ENCODE measurements at places on chromosomes 7 and 10. TPM values are rescaled to one million over a fixed set of nuclear protein-coding genes. Genes with fewer than 3 reads are reported as not detected.

- no peak overlapping the region for H3K4me3 ChIP-seq
- no peaks in the 10 kb centered on the region for H3K27me3 ChIP-seq
- H3K27ac ChIP-seq: no peak overlapping the region
- H3K4me1 ChIP-seq: no peaks in the 10 kb centered on the region
- DNase-seq: no peak
Observed at GRCh38 chr10:2920168-2920567, 147.2 kb upstream of the PFKP start.

GRCh38 chr10:95644901-95645300 is 11.6 kb downstream of the ALDH18A1 start:
- no peaks in the 10 kb centered on the region for H3K36me3 ChIP-seq
- no peaks in the 10 kb centered on the region for H3K27me3 ChIP-seq
- DNase-seq: no peak
- no peak overlapping the region for H3K27ac ChIP-seq

GRCh38 chr7:95517870-95518269 is 32.1 kb downstream of the ASB4 start:
- H3K27me3 ChIP-seq: no peaks in the 10 kb centered on the region
- no peaks in the 10 kb centered on the region for H3K4me1 ChIP-seq
- DNase-seq: no peak

- DNase-seq: peak; percentile 8
- no peaks in the 10 kb centered on the region for H3K4me1 ChIP-seq
- no peak overlapping the region for H3K4me3 ChIP-seq
Observed at GRCh38 chr7:100649826-100650565, 6.3 kb downstream of the ACTL6B start.

DNA sequence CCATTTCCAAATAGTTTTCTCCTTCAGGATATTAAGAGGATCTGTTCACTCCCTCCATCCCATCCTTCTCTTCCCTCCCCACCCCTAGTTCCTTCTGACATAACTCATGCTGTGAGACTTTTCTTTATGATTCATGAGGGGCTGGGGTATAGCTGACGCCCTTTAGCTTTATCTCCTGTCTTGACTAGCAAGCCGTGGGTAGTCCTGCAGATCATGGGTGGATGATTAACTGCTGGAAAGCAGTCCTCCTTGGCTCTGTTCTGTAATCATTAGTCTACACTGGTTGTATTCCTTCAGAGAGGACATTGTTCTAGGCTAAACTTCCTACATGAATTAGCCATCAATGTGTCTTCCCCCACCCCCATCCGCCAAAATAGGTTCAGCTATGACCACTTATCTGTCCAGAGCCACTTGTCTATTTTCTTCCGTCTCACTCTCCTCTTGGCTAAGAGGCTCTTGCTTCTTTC is 135.4 kb downstream of the LRRC4 start:
- no peak overlapping the region for H3K4me3 ChIP-seq
- no peak overlapping the region for H3K27ac ChIP-seq
- peaks cover 10% of the 10 kb centered on the region for H3K4me1 ChIP-seq

DNA sequence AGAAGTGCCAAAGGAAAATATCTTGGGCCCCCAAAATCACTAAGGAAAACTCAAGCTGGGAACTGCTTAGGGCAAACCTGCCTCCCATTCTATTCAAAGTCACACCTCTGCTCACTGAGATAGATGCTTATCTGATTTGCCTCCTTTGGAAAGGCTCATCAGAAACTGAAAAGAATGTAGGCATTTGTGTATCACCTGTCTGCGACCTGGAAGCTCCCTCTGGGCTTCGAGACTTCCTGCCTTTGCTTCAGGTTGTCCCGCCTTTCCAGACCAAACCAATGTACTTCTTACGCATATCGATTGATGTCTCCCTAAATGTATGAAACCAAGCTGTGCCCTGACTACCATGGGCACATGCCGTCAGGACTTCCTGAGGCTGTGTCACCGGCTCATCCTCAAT is 14.5 kb upstream of the LRRC72 start:
- DNase-seq: no peak
- H3K36me3 ChIP-seq: no peaks in the 10 kb centered on the region
- no peak overlapping the region for H3K4me3 ChIP-seq

GRCh38 chr10:101231092-101231491 is 1.8 kb upstream of the LBX1 start:
- peaks cover 94% of the 10 kb centered on the region for H3K27me3 ChIP-seq
- H3K36me3 ChIP-seq: no peaks in the 10 kb centered on the region

- peak overlapping the region; percentile 54 for H3K27ac ChIP-seq
- H3K4me3 ChIP-seq: no peak overlapping the region
- no peaks in the 10 kb centered on the region for H3K27me3 ChIP-seq
- peaks cover 28% of the 10 kb centered on the region for H3K4me1 ChIP-seq
- no peak for DNase-seq
Observed at GRCh38 chr10:61975391-61975932, 74.0 kb downstream of the ARID5B start.

DNA sequence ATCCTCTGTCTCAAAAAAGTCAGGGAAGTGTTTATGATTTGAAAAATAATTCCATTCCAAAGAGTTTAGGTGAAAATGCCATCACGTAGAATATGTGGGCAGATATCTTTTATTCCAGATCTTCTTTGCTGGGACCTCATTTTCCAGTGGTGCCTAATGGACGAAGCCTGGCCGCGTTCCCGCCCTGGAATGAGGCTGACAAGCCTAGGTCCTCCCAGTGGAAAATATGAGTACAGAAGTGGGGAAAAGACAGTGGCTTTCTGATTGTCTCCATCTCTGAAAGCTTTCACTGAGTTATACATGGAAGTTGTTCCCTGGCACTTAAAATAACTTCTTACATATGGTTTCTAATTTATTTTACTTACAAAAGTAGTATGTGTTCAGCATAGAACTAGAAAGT is 139.4 kb downstream of the TACC2 start:
- H3K4me3 ChIP-seq: peak overlapping the region; percentile 19
- no peak for DNase-seq
- peaks cover 9% of the 10 kb centered on the region for H3K36me3 ChIP-seq
- H3K4me1 ChIP-seq: peaks cover 4% of the 10 kb centered on the region
- H3K27ac ChIP-seq: peak overlapping the region; percentile 71

GRCh38 chr7:159083698-159084068 is 61.0 kb downstream of the VIPR2 start:
- no peaks in the 10 kb centered on the region for H3K36me3 ChIP-seq
- no peak overlapping the region for H3K27ac ChIP-seq
- H3K4me1 ChIP-seq: no peaks in the 10 kb centered on the region
- no peaks in the 10 kb centered on the region for H3K27me3 ChIP-seq

DNA sequence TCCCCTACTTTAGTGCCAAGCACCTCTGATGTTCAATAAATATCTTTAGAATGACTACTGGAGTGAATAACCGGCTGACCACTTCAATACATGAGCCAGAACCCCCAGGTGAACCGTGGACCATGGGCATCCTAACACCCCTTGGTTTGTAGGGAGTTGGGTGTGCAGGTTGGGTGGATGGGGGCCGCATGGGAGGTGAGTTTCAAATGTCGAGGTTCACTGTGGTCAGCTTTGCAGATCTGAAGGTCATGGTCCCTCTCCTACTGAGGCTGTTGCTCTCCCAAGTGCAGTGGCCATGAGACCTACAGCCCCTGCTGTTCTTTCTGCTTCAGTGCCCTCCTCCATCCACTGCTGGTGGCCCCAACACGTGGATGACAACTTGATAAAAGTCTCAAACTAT is 178.0 kb upstream of the MKI67 start:
- no peaks in the 10 kb centered on the region for H3K4me1 ChIP-seq
- no peak overlapping the region for H3K27ac ChIP-seq
- H3K27me3 ChIP-seq: peaks cover 5% of the 10 kb centered on the region
- H3K36me3 ChIP-seq: no peaks in the 10 kb centered on the region

GRCh38 chr7:1926908-1927306 is 256.8 kb downstream of the ELFN1 start:
- H3K27ac ChIP-seq: no peak overlapping the region
- peaks cover 17% of the 10 kb centered on the region for H3K36me3 ChIP-seq
- no peaks in the 10 kb centered on the region for H3K27me3 ChIP-seq

- peak; percentile 17 for DNase-seq
- H3K4me1 ChIP-seq: no peaks in the 10 kb centered on the region
- H3K27me3 ChIP-seq: no peaks in the 10 kb centered on the region
- H3K4me3 ChIP-seq: no peak overlapping the region
- no peaks in the 10 kb centered on the region for H3K36me3 ChIP-seq
Observed at GRCh38 chr7:98816241-98816640, 53.6 kb downstream of the TMEM130 start.

GRCh38 chr7:157903710-157904109 is 566.9 kb downstream of the DNAJB6 start:
- peak; percentile 43 for DNase-seq
- H3K4me1 ChIP-seq: no peaks in the 10 kb centered on the region
- H3K36me3 ChIP-seq: no peaks in the 10 kb centered on the region

DNA sequence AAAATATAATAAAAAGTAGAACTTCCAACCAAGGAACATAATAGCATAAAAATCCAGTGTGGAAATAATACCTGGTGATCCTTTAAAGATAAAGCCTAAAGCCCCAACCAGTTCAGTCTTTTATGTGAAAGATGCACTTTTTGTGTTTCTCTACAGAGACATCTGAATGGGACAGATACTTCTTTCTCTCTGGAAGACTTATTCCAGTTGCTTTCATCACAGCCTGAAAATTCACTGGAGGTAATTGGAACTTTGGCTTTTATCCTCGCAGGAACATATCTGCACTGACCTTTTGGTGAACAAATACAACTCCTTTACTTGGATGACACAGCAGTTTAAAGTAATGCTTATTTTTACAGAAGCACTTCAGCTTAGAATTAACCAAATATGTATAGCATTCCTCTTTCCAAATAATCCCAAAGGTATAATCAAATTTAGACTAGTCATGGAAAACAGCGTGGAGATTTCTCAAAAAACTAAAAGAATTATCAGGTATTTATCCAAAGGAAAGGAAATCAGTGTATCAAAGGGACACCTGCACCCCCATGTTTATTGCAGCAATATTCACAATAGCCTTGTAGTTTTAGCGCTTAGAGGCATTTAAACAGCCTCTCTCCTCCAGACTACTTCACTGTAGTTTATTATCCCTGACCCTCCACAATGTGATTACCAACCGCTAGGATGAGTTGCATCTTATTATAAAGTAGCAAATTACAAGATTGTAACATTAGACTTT is 16.8 kb downstream of the HNRNPA2B1 start:
- H3K27me3 ChIP-seq: no peaks in the 10 kb centered on the region
- H3K27ac ChIP-seq: peak overlapping the region; percentile 29
- peaks cover 17% of the 10 kb centered on the region for H3K4me1 ChIP-seq
- no peak for DNase-seq

DNA sequence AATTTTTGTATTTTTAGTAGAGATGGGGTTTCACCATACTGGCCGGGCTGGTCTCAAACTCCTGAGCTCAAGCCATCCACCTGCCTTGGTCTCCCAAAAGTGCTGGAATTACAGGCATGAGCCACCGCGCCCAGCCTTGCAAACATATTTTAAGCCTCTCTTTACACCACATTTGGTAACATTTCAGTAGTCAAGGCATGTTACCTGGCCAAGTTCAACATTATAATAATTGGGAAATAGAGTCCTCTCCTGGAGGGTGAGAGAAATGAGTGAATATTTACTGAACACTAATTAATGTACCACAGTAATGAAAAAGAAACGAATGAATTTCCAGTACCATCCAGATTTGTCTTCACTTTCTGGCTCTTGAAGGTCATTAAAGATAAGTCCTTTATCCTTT is 10.0 kb upstream of the CNOT4 start:
- H3K36me3 ChIP-seq: no peaks in the 10 kb centered on the region
- H3K27ac ChIP-seq: no peak overlapping the region
- H3K4me3 ChIP-seq: no peak overlapping the region
- no peaks in the 10 kb centered on the region for H3K27me3 ChIP-seq
- no peak for DNase-seq
- no peaks in the 10 kb centered on the region for H3K4me1 ChIP-seq

GRCh38 chr7:1596181-1597043 is 26.6 kb upstream of the PSMG3 start:
- no peak for DNase-seq
- H3K4me1 ChIP-seq: no peaks in the 10 kb centered on the region
- no peak overlapping the region for H3K4me3 ChIP-seq
- H3K36me3 ChIP-seq: no peaks in the 10 kb centered on the region

DNA sequence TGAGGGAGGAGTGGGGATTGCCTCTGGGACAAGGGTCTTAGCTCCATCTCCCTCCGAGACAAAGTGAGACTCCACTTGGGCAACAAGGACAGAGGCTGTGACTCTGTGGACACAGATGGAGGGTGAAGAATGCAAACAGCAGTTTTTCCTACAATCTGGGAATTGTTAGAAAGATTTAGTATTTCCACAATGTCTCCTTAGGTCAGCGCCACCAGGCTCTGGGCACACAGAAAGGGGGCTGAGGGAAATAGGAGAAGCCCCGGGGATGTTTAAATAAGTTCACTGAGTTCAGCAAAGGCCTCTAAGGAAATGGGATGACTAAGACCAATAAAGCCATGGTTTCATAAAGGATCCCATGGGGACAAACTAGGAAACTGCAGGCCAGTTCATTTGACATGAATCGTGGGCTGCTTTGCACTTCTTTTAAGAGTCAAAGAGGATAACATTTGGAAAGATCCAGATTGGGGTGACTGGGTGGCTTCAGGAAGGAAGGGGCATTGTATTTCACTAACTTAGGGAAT is 219.8 kb upstream of the GLI3 start:
- no peak for DNase-seq
- no peak overlapping the region for H3K4me3 ChIP-seq
- no peak overlapping the region for H3K27ac ChIP-seq
- H3K27me3 ChIP-seq: no peaks in the 10 kb centered on the region

DNA sequence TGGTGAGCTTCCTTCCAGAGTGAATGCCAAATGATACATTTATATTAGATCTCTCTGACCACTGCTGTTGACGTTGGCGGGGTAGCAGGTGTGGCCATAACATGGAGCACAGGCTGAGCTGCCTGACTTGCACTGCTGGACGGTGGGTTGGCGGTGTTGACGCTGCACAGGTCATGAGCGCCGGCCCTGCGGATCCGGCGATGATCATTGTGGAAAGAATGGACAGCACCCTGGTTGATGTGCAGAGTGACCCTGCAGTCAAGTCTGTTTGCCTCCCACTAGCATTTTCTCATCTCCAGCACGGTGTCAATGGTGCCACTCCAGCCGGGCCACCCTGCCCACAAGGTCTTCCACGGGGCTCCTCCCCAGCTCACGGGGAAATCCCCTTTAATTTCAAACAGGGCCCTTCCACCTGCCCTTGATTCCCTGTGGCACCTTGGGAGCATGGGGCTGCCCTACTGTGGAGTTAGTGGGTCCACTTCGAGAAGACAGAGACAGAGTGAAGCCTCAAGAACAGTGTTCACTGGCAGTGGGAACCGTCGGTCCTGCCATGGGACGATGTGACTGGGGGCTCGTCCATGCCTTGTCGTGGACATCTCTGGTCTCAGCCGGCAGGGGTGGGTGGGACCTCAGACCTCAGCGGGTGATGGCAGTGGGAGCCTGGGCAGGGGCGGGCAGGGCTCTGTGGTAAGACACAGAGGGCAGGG is 613.5 kb downstream of the PTPRN2 start:
- H3K36me3 ChIP-seq: no peaks in the 10 kb centered on the region
- H3K27ac ChIP-seq: no peak overlapping the region
- peaks cover under 1% of the 10 kb centered on the region for H3K27me3 ChIP-seq
- DNase-seq: no peak
- no peak overlapping the region for H3K4me3 ChIP-seq
- no peaks in the 10 kb centered on the region for H3K4me1 ChIP-seq

The KEL gene
- total RNA-seq: 0.96 TPM

The HOXA11 gene
- 0.10 TPM for total RNA-seq

The UTF1 gene
- not detected for total RNA-seq

The LIPM gene
- not detected for total RNA-seq

The SEMA3D gene
- total RNA-seq: 9.1 TPM

The GRM8 gene
- not detected for total RNA-seq

The PNLIPRP1 gene
- not detected for total RNA-seq

The GRM3 gene
- not detected for total RNA-seq

The CHST12 gene
- 19.2 TPM for total RNA-seq

The AGAP4 gene
- total RNA-seq: 15.5 TPM

The SEMA3A gene
- 12.3 TPM for total RNA-seq

The CTAGE4 gene
- total RNA-seq: 5.3 TPM
